ENCODE measurements at places on chromosomes 16 and 17. TPM values are rescaled to one million over a fixed set of nuclear protein-coding genes. Genes with fewer than 3 reads are reported as not detected.
A peak's percentile ranks its signal among the peaks of the same experiment; 100 is the strongest.

KRT222 gene
- total RNA-seq, result 0.38 TPM

DNA sequence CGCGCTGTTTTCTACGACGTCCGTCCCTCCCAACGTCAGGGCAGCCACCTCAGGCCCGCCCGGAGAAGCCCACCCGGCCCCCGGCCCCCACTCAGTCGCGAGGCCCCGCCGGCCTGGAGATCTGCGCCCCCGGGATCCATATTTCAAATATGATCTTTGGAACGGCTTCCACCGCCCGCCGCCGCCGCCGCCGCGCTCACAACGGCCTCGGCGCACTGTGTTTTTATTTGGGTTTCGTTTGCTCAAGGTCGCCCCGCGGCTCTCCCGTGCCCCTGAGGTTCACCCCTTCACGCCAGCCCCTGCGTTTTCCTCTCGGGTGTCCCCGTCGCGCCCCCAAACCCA is 4.2 kb upstream of the CBX4 start:
- no peak for DNase-seq
- H3K27me3 ChIP-seq, result peaks cover 43% of the 10 kb centered on the region
- no peaks in the 10 kb centered on the region for H3K36me3 ChIP-seq
- H3K4me3 ChIP-seq, result peak overlapping the region; percentile 82
- peaks cover 68% of the 10 kb centered on the region for H3K4me1 ChIP-seq

DNA sequence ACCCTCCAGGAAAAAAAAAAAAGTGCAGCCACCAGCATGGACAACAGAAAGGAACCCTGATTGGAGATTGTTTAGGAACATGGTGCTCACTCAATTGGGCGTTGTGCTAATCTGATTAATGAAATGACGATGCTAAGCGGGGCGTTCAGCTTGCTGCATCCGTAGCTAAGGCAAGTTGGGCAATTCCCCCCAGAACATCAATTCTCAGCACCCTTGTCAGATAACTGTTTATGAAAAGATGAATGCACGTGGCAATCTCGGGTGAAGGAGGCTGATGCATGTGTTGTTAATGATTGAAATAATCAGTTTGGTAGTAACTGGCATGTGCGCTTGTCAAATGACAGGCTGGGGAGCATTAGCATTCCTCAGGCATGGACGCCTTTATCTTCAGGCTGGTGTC is 57.0 kb downstream of the HS3ST3A1 start:
- no peaks in the 10 kb centered on the region for H3K4me1 ChIP-seq
- no peak overlapping the region for H3K4me3 ChIP-seq
- no peak overlapping the region for H3K27ac ChIP-seq
- DNase-seq, result no peak

DNA sequence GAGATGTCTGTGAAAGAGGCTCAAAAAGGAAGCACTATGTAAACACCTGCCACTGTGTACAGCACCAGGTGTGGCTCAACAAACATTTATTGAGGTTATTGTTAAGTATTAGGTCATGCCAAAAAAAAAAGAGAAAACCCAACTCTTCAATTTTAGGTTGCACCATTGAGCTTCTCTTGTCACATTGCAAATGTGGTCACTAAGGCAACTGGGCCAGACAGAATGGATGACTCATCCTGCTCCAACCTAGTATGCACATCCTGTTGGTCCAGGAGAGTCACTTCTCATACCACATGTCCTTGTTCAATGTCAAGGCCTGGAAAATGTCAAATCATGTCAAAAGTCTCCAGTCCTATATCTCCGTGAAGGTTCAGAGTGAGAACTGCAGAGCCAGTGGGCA is 25.0 kb downstream of the HOXB1 start:
- no peak for DNase-seq
- no peak overlapping the region for H3K4me3 ChIP-seq
- H3K27ac ChIP-seq, result no peak overlapping the region
- H3K27me3 ChIP-seq, result peaks cover 100% of the 10 kb centered on the region
- H3K4me1 ChIP-seq, result no peaks in the 10 kb centered on the region
- H3K36me3 ChIP-seq, result no peaks in the 10 kb centered on the region

DNA sequence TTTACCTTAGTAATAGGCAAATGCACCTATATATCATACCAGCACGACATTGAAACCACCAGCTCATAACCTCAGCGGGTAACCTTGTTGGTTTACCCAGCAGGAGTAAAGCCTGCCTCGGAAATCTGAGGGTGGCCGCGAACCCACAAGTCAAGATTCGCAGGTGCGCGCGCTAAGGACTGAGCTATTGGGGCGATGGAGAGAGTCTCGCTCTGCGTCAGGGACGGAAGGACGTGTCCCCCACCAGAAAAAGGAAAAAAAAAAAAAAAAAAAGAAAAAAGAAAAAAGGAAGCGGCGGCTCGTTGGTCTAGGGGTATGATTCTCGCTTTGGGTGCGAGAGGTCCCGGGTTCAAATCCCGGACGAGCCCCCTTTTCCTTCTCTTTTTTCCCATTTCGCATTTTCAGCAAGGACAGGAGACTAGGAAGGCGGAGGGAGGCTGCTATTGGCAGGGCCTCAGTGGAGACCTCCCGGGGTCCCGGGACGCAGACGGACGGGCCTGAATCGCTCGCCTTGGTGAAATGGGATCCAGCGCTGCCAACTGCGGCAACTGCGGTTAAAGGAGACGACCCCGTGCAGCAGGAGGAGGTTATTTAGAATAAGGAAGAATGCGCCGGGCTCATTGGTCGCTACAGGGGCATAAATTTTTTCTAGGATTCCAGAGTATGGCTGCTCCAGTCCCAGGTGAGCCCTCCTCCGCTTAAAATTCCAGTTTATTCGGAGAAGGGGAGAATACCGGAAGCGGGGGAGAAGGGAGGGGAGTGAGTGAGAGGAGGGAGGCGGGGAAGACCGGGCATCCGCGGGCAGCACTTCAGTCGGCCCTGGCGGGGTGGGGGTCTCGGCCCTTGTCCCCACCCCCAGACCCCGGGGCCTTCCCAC is at the start of gene OR1F1:
TSS of gene OR1F1 (plus strand) at position 407 of the 877 bp plus-strand sequence.
- H3K27ac ChIP-seq, result no peak within 1 kb of the TSS
- no peaks in the 10 kb centered on the region for H3K36me3 ChIP-seq
- peaks cover 100% of the 10 kb centered on the region for H3K27me3 ChIP-seq
- peak within 1 kb of the TSS; percentile 46 for H3K4me3 ChIP-seq
- no peak for DNase-seq

- H3K4me1 ChIP-seq, result peaks cover 23% of the 10 kb centered on the region
- H3K4me3 ChIP-seq, result peak within 1 kb of the TSS; percentile 91
- peak within 1 kb of the TSS; percentile 66 for H3K27ac ChIP-seq
- peak; percentile 64 for DNase-seq
- peaks cover 32% of the 10 kb centered on the region for H3K27me3 ChIP-seq
Measured at GRCh38 chr17:28405632-28406472, at the start of gene SLC46A1. SLC46A1 (minus strand) TSS chr17:28406212; CDS start chr17:28406114, 98 bp downstream.

- no peaks in the 10 kb centered on the region for H3K36me3 ChIP-seq
- DNase-seq, result no peak
- H3K4me3 ChIP-seq, result no peak overlapping the region
- peaks cover 50% of the 10 kb centered on the region for H3K4me1 ChIP-seq
Measured at GRCh38 chr17:55734128-55734781, 11.6 kb upstream of the TMEM100 start.

DNA sequence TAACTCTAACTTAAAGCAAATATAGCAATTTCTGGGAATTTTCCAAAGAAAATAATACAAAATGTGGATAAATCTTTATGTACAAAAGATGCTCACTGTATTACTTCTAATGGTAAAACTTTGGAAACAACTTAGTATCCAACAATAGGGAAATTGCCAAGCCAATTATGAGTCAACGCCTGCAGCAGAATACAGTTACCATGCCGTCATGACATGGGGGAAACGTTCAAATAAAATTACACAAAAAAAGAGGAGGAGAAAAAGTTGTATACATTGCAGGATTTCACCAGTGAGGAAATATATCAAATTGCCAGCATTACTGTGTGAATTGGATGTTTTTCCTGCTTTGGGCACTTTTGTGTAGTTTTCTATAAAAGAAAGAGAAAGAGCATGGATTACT is 469.6 kb downstream of the SOX9 start:
- no peak overlapping the region for H3K27ac ChIP-seq
- no peak for DNase-seq
- H3K4me3 ChIP-seq, result peak overlapping the region; percentile 71
- H3K27me3 ChIP-seq, result peaks cover 65% of the 10 kb centered on the region
- peaks cover 18% of the 10 kb centered on the region for H3K4me1 ChIP-seq

Data from left ventricle myocardium inferior (tissue), 1 donor.